ENCODE measurements at places on chromosomes 6 and 20.
A peak's percentile ranks its signal among the peaks of the same experiment; 100 is the strongest.

- no peak overlapping the region for H3K4me3 ChIP-seq
- peaks cover 5% of the 10 kb centered on the region for H3K4me1 ChIP-seq
- DNase-seq = no peak
- H3K27me3 ChIP-seq = no peaks in the 10 kb centered on the region
Observed at GRCh38 chr6:105443941-105444340, 41.1 kb upstream of the PREP start.

- no peaks in the 10 kb centered on the region for H3K4me1 ChIP-seq
- no peak overlapping the region for H3K4me3 ChIP-seq
Observed at GRCh38 chr6:90105506-90106170, 191.0 kb downstream of the BACH2 start.

DNA sequence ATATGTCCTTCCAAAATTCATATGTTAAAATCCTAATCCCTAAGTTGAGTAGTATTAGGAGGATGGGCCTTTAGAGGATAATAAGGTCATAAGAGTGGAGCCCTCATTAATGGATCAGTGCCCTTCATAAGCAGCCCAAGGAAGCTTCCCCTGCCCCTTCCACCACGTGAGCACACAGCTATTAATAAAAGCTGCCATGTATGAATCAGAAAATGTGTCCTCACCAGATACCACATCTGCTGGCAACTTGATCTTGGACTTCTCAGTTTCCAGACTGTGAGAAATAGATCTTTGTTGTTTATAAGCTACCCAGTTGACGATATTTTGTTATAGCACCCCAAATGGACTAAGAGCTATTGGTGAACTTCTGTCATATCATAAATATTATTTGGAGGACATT is 207.7 kb upstream of the HDDC2 start:
- H3K4me1 ChIP-seq = peaks cover 18% of the 10 kb centered on the region
- H3K27me3 ChIP-seq = no peaks in the 10 kb centered on the region
- H3K4me3 ChIP-seq = no peak overlapping the region
- H3K27ac ChIP-seq = no peak overlapping the region
- DNase-seq = no peak

DNA sequence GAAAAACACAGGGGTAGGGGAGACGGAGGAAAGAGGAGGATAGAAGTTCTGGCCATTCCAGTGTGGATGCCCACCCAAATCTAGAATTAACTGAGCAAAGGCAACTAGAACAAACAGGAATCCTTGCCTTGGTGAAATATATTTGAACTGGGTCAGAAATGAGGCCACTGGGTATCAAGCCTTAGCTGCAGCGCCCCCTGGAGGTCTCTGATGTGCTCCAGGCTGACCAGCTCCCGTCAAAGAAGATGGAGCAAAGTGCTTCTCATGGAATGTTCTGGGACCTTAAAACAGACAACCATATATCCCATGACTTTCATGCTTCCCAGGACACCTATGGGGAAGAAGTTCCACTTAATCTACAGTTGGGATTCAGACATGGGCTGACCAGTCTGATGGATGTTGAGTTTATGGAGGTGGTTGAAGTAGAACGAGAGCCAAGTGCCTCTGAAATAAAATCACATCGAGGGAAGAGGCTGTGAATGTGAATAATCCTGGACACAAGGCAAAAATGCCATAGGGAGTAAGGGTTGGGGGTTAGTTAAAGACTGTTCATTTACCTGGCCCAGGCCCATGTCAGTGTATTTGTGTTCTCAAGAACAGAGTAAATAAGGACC is 50.4 kb downstream of the HLA-DPB1 start:
- H3K36me3 ChIP-seq = peaks cover 4% of the 10 kb centered on the region
- H3K27ac ChIP-seq = peak overlapping the region; percentile 47
- no peak overlapping the region for H3K4me3 ChIP-seq
- DNase-seq = peak; percentile 31
- peaks cover 24% of the 10 kb centered on the region for H3K27me3 ChIP-seq
- peaks cover 19% of the 10 kb centered on the region for H3K4me1 ChIP-seq

Measured in progenitor cell of endocrine pancreas (in vitro differentiated cells).